Progenitor cell of endocrine pancreas (in vitro differentiated cells): ENCODE measurements at places on chromosomes 1 and 21. TPM values are rescaled to one million over a fixed set of nuclear protein-coding genes. Genes with fewer than 3 reads are reported as not detected.

DENND1B gene
- total RNA-seq: 15.7 and 18.3 TPM in 2 replicates

C1orf116 gene
- 31.3 and 31.9 TPM in 2 replicates for total RNA-seq

TCEA3 gene
- total RNA-seq: 12.9 and 13.6 TPM in 2 replicates

GPR37L1 gene
- 0.04 TPM in 1 of 2 replicates, not detected in the other for total RNA-seq

CD1E gene
- not detected in 2 replicates for total RNA-seq

DNA sequence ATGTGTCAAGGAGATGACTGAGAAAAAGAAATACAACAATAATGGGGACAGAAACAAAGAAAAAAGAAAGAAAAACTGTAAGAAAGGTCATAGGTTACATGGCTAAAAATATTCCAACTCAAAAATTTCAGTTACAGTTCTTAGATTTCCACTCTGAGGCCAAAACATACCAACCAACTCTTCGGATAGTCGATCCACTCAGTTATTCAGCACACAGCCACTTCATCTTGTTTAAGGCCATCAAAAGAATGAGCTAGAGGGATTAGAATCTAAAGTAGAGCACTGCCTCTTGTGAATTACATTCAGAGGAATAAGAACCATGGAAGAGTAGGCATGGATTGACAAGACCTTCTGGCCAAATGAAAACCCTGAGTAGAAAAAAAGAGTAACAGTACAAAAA, 277.0 kb downstream of the MRPL39 start:
- DNase-seq: no peak

DNA sequence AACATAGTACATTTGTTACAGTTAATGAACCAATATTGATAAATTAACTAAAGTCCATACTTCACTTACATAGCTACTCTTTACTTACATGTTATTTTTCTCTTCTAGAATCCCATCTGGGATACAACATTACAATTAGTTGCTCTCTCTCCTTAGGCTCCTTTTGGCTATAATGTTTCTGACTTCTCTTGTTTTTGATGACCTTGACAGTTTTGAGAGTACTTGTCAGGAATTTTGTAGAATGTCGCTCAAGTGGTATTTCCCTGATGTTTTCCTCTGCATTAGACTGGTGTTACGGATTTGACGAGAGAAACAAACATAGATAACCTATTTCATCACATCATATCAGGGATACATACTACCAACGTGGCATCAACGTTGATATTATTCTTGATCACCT, 925.4 kb upstream of the TMPRSS15 start:
- no peak for DNase-seq

GRCh38 chr1:230143534-230143933, 76.5 kb downstream of the GALNT2 start:
- DNase-seq: no peak

DNA sequence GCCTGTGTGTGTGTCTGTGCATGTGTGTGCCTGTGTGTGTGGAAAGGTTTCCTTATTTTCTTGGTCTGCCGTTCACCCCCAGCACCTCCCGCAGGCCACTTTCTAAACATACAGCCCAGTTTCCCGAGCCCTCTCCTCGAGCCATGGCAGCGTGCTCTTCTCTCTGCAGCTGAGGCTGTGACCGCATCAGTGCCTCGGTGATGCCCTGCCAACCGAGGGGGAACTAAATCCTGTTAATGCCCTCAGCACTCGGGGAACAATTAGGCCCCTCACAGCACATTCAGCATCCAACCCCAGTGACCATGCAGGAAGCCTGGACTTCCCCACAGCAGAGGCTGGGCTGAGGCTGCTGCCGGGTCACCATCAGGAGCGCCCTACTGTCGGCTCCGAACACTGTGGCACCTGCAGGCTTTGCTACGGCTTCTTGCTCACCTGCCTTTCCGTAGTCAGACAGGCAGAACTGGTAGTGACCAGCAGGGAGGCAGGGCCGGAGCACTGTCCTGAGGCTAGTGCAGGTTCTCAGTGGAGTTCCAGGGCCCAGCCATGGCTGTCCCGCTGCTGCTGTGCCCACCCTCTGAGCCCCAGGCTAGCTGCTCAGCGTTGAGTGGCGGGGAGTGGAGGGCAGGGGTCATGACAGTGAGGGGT, 8.1 kb downstream of the GPR137B start:
- no peak for DNase-seq

GRCh38 chr1:3369446-3370076, 84.9 kb upstream of the ARHGEF16 start:
- DNase-seq: no peak
